ENCODE measurements at places on chromosomes 5 and 9. TPM values are rescaled to one million over a fixed set of nuclear protein-coding genes. Genes with fewer than 3 reads are reported as not detected.

The AHRR gene
- total RNA-seq = 10.7 TPM

The PTGDS gene
- 21.4 TPM for total RNA-seq

The LIX1 gene
- 0.89 TPM for total RNA-seq

The PNPLA7 gene
- 0.59 TPM for total RNA-seq

The PCDHB11 gene
- total RNA-seq = 0.30 TPM
